ENCODE measurements at places on chromosomes 16 and 17.

- no peak for DNase-seq
Measured at GRCh38 chr16:28538733-28539596, at the start of gene NUPR1. TSS of gene NUPR1 (minus strand) at chr16:28538974. CDS start at chr16:28538907, 67 bp downstream.

DNA sequence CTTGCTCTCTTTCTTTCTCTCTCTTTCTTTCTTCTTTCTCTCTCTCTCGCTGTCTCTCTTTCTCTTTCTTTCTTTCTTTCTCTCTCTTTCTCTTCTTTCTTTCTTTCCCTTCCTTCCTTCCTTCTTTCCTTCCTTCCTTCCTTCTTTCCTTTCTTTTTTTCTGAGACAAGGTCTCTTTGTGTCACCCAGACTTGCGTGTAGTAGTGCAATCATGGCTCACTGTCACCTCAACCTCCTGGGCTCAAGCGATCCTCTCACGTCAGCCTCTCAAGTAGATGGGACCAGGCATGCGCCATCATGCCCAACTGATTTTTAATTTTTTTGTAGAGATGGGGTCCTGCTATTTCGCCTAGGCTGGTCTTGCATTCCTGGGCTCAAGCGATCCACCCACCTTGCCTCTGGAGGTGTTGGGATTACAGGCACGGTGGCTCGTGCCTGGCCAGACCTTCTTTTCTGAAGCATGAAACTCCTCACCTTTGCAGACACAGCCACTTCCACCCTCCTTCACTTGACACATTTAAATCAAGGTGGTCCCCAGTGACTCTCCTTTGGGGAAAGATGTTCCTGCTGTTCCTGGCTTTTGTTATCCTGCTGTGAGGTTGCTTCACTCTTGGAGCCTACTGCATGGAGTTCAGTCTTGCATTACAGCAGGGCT lies 26.8 kb upstream of the NKD1 start:
- no peak for DNase-seq

DNA sequence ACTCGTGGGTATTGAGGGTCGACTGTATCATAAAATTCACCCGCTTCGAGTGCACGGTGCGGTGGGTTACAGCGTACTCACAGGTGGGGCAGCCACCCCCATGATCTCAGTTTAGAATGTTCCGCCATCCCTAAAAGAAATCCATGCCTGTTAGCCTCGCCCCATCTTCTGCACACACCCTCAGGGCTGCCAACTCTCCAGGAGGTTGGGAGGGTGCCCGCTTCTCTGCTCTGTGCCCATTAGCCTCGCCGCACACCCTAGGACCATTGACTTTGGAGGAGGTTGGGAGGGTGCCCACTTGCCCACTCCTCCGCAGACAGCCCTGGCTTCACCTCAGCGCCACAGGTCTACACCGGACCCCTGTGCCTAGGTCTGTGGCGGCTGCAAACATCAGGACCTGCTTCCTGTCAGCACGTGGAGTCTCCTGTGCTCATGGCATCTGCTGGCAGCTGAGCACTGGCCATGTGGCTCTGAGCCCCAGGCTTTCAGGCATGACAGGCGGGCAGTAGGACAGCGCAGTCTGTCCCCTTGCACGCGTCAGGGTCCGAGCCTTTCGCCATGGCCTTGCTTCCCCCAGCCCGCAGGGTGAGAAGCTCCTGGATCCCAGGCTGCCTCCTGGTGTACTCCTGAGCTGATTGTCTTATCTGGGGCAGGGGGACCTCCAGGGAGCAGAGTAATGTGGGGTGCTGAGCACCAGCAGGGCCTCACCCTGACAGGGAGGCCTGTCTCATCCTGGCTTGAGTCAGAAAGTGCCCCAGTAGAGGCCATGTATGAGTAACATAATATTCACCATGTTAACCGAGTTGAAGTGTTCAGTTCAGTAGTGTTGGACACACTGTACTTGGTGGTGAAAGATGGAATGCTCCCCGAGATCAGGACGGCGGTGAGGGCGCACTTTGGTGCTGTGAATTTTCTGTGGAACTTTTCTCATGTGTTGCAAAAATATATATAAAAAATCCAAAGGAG lies 21.9 kb downstream of the NME3 start:
- no peak for DNase-seq

DNA sequence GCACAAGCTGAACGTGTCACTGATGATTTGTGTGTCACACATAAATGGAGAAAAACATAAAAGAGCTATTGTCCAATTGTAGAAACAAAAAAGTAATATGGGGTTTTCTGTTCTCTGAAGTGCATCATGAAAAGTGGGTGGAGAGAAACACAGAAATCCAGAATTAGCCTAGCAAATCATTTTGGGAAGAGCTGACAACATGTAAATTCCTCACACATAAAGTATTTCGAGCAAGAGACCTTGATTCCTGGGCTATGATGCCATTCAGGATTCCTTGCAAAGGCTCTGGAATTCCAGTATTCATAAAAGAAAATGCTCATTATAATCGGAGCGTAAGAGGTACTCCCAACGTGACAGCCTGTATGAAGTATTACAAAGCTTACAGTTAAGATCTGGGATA lies 1.1 kb downstream of the DCUN1D3 start:
- no peak for DNase-seq

- no peak for DNase-seq
Measured at GRCh38 chr17:73600103-73600871, 44.0 kb downstream of the SDK2 start.

- DNase-seq = no peak
Measured at GRCh38 chr17:75439287-75439686, 17.1 kb upstream of the TMEM94 start.

DNA sequence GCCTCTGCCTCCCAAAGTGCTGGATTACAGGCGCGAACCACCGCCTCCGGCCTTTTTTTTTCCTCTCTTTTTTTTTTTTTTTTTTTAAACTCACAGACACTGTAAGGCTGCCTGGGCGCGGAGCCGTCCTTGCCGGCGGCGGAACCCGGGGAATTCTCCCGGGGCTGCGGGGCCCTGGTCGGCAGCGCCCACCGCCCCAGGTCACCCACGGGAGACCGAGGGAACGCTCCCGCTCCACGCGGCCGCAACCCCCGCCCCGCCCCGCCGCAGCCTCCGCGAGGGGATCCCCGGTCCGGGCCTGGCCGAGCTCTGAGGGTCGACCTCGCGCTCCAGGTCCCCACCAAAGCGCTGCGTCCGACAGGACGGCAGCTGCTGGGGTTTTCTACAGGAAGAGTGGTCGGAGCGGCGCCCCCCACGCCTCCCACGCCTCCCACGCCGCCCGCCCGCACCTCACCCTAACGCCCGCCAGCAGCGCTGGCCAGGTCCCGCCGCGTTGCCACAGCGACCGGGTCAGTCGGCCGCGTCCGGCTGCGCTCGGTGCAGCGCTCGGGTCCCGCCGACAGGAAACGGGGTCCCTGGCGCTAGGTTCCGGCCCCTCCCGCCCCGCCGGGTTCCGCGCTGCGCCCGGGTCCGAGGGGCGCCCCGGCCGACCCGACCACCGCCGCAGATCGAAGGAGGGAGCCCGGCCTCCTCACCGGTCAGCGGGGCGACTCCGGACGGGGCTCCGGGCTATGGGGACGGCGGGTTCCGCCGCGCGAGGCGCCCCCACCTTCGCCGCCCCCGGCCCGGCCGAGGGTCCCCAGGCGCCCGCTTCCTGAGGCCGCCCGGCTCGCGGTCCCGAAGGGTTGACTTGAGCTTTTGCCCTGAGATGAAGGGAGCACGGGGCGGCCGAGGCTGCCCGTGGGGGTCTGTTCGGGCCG lies at the start of gene CCDC57:
Gene CCDC57, minus strand, starts transcription at position 512 of the 920 bp plus-strand sequence. CDS start 10,898 bp downstream, outside the sequence.
- DNase-seq = peak; percentile 68

GRCh38 chr16:66088681-66089080 lies 277.8 kb upstream of the CDH5 start:
- no peak for DNase-seq

DNA sequence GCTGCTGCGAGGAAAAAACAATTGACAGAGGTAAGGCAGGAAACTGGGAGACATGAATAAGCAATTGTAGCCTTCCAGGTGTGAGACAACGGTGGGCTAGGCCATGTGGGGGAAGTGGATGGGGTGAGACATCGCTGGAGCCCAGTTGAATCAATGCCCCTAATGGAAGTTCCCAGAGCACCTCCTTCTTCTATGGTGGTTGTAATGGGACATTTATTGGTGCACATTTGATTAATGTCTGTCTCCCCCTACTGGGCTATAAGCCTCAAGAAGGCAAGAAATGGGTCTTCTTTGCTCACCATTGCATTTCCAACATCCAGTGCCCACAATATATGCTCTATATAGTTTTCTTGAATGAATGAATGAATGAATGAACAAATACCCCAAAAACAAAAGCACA lies 22.7 kb upstream of the CD300E start:
- no peak for DNase-seq

GRCh38 chr17:77493238-77493820 lies 352.6 kb downstream of the SEC14L1 start:
- no peak for DNase-seq

DNA sequence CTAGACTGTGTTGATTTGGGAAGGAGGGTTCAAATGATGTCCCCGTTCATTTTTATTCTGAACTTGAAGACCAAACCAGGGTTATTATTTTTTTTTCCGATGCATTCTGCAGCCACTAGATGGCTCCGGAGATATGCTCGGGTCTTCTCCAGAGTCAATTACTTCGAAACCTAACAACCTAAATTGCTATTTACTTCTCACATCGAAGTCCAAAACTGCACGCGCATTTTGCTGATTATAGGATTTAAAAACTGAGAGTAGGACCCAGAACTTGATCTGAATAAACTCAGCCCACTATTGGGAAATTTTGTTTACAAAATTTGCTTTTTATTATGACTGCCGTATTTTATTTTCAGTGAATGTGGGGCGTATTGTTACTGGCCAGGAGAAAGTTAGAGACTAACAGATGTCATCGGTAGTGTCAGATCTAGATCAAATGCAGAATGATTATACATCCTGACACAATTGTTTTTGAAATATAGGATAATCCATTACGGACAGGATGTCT lies 263.8 kb downstream of the HS3ST3A1 start:
- DNase-seq = no peak

- DNase-seq = no peak
Measured at GRCh38 chr17:10513299-10514067, 4.9 kb downstream of the MYH1 start.

DNA sequence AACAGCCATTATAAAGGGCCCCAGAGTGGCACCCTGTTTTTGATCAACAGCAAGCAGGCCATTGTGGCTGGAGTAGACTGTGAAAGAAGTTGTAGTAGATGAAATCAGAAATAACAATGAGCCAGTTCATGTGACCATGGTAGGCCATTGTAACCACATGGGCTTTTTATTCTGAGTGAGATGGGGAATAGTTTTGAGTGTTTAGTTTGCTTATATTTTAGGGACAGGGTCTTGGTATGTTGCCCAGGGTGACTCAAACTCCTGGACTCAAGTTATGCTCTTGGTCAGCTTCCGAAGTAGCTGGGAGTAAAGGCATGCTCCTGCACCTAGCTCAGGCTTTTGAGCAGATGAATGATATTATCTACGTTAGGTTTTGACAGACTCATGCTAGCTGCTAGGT lies 12.0 kb downstream of the CBFB start:
- no peak for DNase-seq

DNA sequence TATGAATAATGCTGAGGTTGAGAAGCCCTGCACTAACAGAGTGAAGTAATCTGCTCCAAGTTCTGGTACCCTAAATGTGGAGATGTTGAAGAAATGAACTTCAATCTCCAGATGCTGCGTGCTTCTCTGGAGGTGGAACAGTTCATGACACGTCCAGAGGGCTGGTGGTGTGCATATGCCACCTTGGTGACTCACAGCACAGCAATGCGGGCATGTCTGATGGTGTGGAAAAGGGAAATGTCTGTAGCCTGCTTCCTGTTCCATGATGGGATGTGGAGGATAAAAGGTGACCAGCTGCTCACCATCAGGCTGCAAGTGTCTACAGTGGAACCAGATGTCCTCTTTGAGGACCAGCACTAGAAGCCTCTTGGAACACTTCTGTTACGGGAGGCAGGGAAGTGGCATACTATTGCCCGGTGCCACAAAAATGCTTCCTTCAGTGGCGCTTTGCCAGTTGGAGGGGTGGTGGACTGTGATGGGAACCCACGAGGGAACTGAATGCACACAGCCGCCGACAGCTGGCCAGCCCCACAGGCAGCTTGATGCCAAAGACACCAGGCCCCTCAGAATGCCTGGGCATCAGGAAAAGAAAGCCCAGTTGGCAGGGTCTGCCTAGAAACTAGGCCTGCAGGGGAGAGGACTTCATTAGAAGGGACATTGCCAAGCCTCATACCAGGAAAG lies 19.9 kb downstream of the SNX11 start:
- no peak for DNase-seq

GRCh38 chr17:82278786-82279391 lies 5.4 kb upstream of the CSNK1D start:
- no peak for DNase-seq

GRCh38 chr17:9646546-9646885 lies 1.2 kb downstream of the USP43 start:
- no peak for DNase-seq

- no peak for DNase-seq
Measured at GRCh38 chr16:69798466-69798865, 36.3 kb downstream of the WWP2 start.

DNA sequence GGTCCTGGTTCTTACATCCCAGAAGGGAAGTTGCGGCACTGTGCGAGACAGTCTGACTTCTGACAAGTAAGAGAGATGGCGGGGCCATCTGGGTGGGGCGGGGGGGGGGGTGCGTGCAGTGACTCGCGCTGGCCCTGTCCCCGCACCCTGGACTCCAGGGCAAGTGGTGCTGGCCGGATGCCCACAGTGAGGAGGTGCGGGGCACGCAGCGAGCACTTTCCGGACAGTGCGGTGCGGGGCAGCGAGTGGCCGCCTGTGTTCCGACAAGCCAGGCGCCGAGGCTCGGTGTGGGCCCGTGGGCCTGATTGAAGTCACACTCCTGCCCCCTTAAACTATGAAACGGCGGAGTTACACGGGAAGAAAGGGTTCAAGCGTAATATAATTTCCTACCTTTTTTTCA lies 106.4 kb downstream of the BANP start:
- no peak for DNase-seq

- DNase-seq = no peak
Measured at GRCh38 chr17:82007495-82008257, 15.0 kb downstream of the CENPX start.

DNA sequence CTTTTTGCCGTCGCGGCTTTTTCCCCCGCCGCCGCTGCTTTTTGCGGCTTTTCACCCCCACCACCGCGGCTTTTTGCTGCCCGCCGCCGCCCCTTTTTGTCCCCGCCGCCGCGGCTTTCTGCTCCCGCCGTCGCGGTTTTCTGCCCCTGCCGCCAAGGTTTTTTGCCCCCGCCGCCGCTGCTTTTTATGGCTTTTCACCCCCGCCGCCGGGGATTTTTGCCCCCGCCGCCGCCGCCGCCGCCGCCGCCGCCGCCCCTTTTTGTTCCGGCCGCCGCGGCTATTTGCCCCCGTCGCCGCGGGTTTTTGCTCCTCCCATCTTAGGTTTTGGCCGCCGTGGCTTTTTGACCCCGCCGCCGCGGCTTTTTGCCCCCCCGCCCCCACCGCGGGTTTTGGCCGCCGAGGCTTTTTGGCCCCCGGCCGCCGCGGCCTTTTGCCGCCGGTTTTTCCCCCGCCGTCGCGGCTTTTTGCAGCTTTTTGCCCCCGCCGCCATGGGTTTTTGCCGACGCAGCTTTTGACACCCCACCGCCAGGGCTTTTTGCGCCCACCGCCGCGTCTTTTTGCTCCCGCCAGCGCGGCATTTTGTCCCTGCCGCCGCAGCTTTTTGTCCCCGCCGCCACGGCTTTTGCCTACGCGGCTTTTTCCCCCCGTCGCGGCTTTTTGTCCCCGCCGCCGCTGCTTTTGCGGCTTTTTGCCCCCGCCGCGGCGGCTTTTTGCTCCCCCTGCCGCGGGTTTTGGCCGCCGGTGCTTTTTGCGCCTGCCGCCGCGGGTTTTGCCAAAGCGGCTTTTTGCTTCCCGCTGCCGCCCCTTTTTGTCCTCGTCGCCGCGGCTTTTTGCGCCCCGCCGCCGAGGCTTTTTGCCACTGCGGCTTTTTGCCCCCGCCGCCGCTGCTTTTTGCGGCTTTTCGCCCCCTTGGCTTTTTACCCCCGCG lies 519.4 kb upstream of the WSB1 start:
- DNase-seq = no peak

Measured in CD4-positive, alpha-beta T cell treated with Interleukin-4 for 1 hour (primary cell).